ENCODE measurements at places on chromosomes 11 and 22.

DNA sequence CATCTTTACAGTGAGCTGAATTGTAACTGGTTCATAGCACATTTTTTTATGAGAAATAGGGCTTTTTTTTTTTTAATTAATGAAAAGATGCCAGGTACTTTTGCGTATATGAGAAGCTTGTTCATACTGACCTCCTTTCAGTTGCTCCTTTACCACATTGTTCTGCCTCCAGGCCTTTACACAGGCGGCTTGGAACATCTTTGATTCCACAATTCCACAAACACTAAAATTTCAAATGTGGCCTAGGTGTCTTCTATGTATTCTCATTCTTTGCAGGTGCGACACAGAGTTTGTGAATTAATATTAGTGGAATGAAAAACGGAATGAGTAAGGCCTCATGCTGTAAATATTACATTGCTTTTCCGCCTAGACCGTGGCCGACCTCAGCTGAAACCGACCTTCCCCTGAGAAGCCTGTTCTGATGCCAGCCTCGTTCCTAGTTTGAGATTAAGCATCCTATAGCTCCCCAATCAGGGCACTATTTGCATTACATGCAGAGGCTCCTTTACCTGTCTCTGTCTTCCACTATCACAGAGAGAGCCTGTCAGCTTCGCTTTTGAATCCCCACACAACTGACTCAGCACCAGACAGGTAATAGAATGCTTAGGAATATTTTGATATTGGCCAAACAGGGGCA lies 125.8 kb downstream of the LDLRAD3 start:
- no peak for DNase-seq

DNA sequence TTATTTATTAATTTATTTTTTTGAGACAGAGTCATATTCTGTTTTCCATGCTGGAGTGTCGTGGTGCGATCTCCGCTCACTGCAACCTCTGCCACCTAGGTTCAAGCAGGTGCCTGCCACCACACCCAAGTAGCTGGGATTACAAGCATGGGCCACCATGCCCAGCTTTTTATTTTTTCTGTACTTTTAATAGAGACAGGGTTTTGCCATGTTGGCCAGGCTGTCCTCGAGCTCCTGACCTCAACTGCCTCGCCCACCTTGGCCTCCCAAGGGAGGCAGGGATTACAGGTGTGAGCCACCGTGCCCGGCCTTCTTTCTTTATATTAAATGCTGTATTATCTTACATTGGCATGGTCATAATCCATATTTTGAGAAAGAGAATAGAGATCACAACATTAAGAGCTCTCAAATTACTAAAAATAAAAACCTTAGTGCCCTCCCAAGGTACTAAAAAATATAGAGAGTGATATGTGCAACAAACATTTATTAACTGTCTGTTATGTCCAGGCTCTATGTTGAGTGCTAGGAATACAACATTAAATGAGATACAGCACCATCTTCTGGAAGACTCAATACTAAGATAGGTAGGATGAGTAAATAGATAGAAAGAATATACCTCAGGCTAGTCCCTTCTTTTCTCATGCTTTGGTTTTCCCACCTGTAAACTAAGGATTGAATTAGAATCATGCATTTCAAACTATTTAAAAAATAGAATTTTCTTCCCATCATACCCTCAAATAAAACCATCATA lies 84.1 kb downstream of the BBOX1 start:
- no peak for DNase-seq

GRCh38 chr11:88087337-88087736 lies 87.9 kb downstream of the RAB38 start:
- DNase-seq = no peak

- no peak for DNase-seq
Measured at GRCh38 chr11:17379383-17380180, 8.9 kb downstream of the KCNJ11 start.

DNA sequence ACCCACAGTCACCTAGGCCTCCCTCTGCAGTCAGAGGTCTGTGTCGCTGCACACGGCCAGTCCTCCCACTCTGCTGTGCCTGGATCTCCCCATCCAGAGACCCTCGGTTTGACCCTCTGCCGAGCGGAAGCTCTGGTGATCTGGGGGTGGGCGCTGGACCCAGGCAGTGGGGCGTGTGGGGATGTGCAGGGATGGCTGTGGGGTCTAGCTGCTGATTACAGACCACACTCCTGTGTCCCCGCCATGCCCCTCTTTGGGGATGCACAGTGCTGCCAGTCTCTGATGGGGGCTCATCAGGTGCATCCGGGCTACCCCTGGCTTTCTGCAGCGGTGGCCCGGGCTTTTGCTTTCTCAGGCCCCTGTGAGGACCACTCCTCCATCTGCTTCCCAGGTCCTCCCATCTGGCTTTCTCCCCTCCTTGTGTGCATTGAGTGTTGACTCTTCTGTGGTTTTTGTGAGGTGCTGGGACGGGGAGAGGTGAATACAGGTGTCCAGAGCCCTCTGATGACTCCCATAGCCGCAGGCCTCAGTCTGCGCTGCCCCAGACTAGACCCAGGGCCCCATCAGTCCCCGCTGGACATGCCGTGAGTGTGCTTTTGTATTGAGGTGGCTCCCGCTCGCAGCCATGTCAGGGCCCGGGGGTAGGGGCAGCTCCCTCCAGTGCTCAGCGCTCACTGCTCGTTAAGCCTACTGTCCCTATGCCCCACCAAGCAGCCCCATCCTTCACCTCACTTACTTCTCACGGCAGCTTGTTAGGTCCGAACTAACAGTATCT lies 251.6 kb downstream of the TBC1D22A start:
- no peak for DNase-seq

- no peak for DNase-seq
Measured at GRCh38 chr22:44030702-44031082, 6.6 kb downstream of the PARVB start.

DNA sequence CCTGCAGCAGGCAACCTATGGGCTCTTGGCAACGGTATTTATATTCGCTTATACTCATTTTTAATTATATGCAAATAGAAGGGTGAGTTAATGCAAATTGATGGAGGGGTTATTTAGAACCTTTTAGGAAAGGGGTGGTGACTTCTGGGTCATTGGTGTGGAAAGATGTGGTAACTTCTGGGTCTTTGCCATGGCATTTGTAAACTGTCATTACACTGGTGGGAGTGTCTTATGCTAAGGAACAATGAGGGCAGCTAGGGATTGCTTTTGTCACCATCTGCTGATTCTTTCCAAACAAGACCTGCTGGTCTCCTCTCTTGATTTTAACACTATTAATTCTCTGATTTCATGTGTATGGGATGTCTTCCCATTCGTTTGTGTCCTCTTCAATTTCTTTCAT lies 11.7 kb upstream of the KAT5 start:
- DNase-seq = no peak

GRCh38 chr11:69295079-69295994 lies 1.4 kb downstream of the MYEOV start:
- no peak for DNase-seq

- DNase-seq = no peak
Measured at GRCh38 chr22:49355211-49355920, 472.3 kb downstream of the BRD1 start.

GRCh38 chr22:31496735-31497146 lies 405 bp downstream of the SFI1 start:
- DNase-seq = peak; percentile 32

GRCh38 chr11:110544779-110545178 lies 115.0 kb downstream of the FDX1 start:
- no peak for DNase-seq

- peak; percentile 30 for DNase-seq
Measured at GRCh38 chr22:38180841-38181452, 683 bp downstream of the PLA2G6 start.

DNA sequence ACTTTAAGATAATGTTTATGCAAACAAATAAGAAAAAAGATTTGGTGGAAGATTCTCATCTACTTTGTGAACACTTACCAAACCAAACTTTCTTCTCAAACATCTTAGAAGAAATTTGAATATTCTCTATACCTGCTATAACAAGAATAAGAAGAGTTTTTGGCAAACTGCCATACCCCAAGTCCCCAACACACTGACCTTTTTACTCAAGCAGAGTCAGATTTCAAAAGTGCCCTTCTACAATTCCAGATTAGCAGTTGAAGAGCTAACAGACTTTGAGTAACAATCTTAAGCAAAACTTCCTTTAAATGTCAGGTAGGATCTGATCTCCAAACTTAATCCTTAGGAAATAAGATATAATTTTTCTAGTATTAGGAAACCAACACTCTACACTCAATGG lies 33.9 kb downstream of the TSG101 start:
- DNase-seq = no peak
